ENCODE measurements at places on chromosomes 7 and 10.

- no peak overlapping the region for H3K4me3 ChIP-seq
- H3K36me3 ChIP-seq = peaks cover 3% of the 10 kb centered on the region
- H3K27ac ChIP-seq = no peak overlapping the region
- peaks cover 2% of the 10 kb centered on the region for H3K4me1 ChIP-seq
Observed at GRCh38 chr7:129298268-129298893, 73.6 kb downstream of the AHCYL2 start.

DNA sequence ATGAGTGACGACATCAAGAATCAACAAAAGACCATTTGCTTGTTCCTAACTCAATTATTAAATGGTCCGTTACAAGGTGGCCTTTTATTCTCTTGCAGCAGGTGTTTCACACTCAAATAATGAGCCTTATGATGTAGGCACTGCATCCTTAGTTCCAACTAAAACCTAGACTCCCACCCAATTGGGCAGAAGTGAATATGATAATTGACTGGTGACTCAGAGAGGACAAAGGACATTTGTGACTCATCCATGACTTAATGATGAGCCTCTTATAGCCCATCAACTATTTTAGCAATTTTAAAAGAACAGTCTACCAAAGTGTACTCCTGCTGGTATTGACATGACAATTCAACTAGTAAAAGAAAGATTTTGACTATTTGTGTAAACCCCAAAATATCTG is 1027.8 kb upstream of the PHF14 start:
- no peak overlapping the region for H3K4me3 ChIP-seq
- no peaks in the 10 kb centered on the region for H3K27me3 ChIP-seq
- no peaks in the 10 kb centered on the region for H3K4me1 ChIP-seq
- no peaks in the 10 kb centered on the region for H3K36me3 ChIP-seq
- DNase-seq = no peak

- no peaks in the 10 kb centered on the region for H3K27me3 ChIP-seq
- no peak for DNase-seq
- no peaks in the 10 kb centered on the region for H3K36me3 ChIP-seq
- H3K27ac ChIP-seq = no peak overlapping the region
- H3K4me3 ChIP-seq = no peak overlapping the region
Observed at GRCh38 chr7:46972205-46972604, 609.7 kb downstream of the TNS3 start.

- H3K4me3 ChIP-seq = no peak overlapping the region
- DNase-seq = no peak
- H3K27me3 ChIP-seq = peaks cover 6% of the 10 kb centered on the region
- no peaks in the 10 kb centered on the region for H3K36me3 ChIP-seq
- H3K4me1 ChIP-seq = no peaks in the 10 kb centered on the region
- no peak overlapping the region for H3K27ac ChIP-seq
Observed at GRCh38 chr10:3647074-3647473, 137.9 kb downstream of the KLF6 start.

- H3K27ac ChIP-seq = no peak overlapping the region
- DNase-seq = no peak
- H3K27me3 ChIP-seq = peaks cover 8% of the 10 kb centered on the region
- H3K4me3 ChIP-seq = no peak overlapping the region
- no peaks in the 10 kb centered on the region for H3K4me1 ChIP-seq
Observed at GRCh38 chr7:159157714-159158113, 13.0 kb upstream of the VIPR2 start.

DNA sequence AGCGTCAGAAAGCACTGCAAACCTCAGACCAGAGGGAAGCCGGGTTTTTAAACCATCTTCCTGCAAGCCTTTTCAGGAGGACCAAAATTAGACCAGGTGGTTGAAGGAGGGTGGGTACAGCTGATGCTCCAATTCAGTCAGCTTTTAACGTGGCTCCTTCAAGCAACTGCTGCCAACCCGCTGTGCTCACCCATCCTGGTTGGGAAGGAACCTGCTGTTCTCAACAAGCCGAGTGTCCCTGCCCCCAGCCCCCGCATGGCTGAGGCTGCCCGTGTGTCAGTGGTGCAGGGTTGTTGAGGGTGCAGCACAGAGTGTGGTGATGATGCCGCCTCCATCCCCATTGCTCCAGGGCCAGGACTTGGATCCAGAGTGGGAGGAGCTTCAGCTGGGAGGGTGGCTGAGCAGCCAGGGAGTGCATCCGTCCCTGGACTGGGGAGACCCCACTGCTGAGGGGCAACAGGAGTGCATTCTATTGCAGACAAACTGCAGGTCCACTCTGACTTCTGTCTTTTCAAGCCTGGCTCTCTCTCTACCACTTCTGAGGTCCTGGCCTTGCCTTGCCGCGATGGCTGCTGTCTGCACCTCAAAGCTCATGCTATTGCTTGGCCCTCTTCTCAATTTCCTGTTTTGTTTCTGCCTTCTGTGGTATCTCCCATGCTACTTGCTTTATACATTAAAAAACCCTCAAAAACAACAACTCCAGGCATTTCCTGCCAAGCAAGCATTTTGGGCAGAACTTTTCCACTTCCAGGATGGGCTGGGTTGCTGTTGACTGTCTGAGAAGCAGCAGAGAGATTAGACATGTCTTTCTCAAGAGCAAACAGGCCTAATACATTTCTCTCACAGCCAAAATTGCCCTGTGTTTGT is 134.7 kb downstream of the DNAJB6 start:
- no peak overlapping the region for H3K4me3 ChIP-seq
- peaks cover 16% of the 10 kb centered on the region for H3K36me3 ChIP-seq
- peaks cover 38% of the 10 kb centered on the region for H3K4me1 ChIP-seq
- no peak for DNase-seq

DNA sequence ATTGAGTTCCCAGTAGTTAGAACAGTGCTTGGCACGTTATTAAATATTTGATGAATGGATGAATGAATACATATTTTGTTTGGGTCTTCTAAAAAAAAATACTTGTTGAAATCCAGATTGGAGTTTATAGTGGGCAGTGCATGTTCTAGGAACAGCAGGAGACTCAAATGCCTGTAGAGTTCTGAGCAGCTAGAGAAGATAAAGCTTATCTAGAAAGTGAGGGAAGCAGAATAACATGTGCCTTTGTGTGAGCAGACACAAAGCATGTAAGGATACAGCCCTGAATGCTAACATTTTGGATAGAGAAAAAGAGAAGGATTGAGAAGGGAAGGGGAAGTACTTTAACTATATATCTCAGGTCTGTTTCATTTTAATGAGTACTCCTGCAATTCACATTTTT is 71.9 kb downstream of the SRI start:
- no peaks in the 10 kb centered on the region for H3K4me1 ChIP-seq
- DNase-seq = no peak
- no peak overlapping the region for H3K27ac ChIP-seq
- H3K27me3 ChIP-seq = no peaks in the 10 kb centered on the region
- peaks cover 10% of the 10 kb centered on the region for H3K36me3 ChIP-seq

DNA sequence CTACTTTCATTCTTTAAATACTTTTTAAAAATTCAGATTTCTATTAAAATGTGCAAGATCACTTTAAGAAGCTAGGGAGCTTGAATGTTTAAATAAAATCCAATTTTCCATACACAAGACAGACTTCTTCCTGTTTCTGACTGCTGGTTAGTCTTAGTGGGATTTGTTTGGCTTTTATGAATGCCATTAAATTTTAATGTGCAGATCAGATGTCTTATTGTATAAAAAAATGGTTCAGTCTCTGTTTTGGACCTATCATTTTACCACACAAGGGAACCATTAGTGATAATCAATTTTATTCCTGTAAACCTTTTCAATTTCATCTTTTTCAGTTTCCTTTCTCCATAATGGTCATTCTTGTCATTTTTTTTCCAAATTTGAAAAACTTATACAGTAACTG is 63.2 kb downstream of the VCL start:
- peaks cover 41% of the 10 kb centered on the region for H3K4me1 ChIP-seq
- H3K27me3 ChIP-seq = no peaks in the 10 kb centered on the region
- H3K27ac ChIP-seq = no peak overlapping the region
- peaks cover 23% of the 10 kb centered on the region for H3K36me3 ChIP-seq

GRCh38 chr7:86790383-86790782 is 146.7 kb downstream of the GRM3 start:
- no peaks in the 10 kb centered on the region for H3K4me1 ChIP-seq
- H3K27ac ChIP-seq = no peak overlapping the region
- no peaks in the 10 kb centered on the region for H3K27me3 ChIP-seq
- no peak for DNase-seq
- no peak overlapping the region for H3K4me3 ChIP-seq

DNA sequence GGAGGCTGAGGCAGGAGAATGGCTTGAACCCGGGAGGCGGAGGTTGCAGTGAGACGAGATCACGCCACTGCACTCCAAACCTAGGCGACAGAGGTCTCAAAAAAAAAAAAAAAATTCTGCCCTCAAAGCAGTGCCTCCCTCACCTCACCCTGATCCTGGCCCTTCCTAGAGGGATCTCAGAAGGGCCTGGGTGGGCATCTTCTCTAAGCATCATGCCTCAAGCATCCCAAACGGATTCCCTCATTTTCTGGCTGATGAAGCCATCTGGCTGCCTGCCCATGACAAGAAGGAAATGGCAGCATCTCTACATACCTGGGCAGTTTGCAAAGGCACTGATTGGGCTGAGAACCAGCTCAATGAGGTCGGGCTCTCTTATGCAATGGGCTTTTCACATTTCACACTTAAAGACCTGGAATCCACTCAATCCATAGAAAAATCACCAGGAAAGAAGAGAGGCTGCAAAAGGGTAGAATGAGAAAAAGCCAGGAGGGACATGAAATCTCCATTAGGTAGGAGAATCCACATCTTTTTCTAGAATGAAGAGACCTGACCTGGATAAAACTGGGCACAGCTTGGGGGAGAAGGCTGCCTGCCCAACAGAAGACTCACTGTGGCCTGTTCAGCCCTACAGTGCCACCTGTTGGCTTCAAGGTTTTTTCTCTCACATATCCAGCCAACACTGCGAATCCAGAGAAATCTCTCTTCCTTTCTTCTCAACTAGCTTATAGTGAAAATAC is 48.1 kb downstream of the PDLIM1 start:
- no peak overlapping the region for H3K4me3 ChIP-seq
- no peak overlapping the region for H3K27ac ChIP-seq
- peaks cover 40% of the 10 kb centered on the region for H3K27me3 ChIP-seq

- no peak overlapping the region for H3K4me3 ChIP-seq
- H3K27ac ChIP-seq = no peak overlapping the region
- H3K4me1 ChIP-seq = peaks cover 45% of the 10 kb centered on the region
- peak; percentile 39 for DNase-seq
- H3K36me3 ChIP-seq = no peaks in the 10 kb centered on the region
Observed at GRCh38 chr10:117165538-117166417, 27.7 kb upstream of the VAX1 start.

- H3K27ac ChIP-seq = no peak overlapping the region
- peaks cover 69% of the 10 kb centered on the region for H3K36me3 ChIP-seq
- peaks cover 12% of the 10 kb centered on the region for H3K4me1 ChIP-seq
- H3K4me3 ChIP-seq = no peak overlapping the region
- no peaks in the 10 kb centered on the region for H3K27me3 ChIP-seq
Observed at GRCh38 chr7:1497293-1497927, 6.8 kb downstream of the INTS1 start.

- no peak overlapping the region for H3K4me3 ChIP-seq
- no peak overlapping the region for H3K27ac ChIP-seq
- no peaks in the 10 kb centered on the region for H3K36me3 ChIP-seq
- H3K27me3 ChIP-seq = peaks cover 31% of the 10 kb centered on the region
- no peak for DNase-seq
Observed at GRCh38 chr10:77716458-77717317, 79.1 kb upstream of the KCNMA1 start.

- H3K4me3 ChIP-seq = no peak overlapping the region
- DNase-seq = no peak
- H3K27me3 ChIP-seq = peaks cover 85% of the 10 kb centered on the region
- H3K4me1 ChIP-seq = peaks cover 19% of the 10 kb centered on the region
- no peak overlapping the region for H3K27ac ChIP-seq
Observed at GRCh38 chr10:112957640-112958092, 7.6 kb downstream of the TCF7L2 start.

GRCh38 chr7:157685430-157686284 is 348.9 kb downstream of the DNAJB6 start:
- no peak overlapping the region for H3K27ac ChIP-seq
- DNase-seq = peak; percentile 28
- H3K27me3 ChIP-seq = peaks cover 78% of the 10 kb centered on the region
- no peak overlapping the region for H3K4me3 ChIP-seq

- H3K27ac ChIP-seq = no peak overlapping the region
- H3K4me3 ChIP-seq = no peak overlapping the region
- DNase-seq = no peak
- peaks cover 6% of the 10 kb centered on the region for H3K36me3 ChIP-seq
Observed at GRCh38 chr7:961546-962400, 7.3 kb upstream of the ADAP1 start.

DNA sequence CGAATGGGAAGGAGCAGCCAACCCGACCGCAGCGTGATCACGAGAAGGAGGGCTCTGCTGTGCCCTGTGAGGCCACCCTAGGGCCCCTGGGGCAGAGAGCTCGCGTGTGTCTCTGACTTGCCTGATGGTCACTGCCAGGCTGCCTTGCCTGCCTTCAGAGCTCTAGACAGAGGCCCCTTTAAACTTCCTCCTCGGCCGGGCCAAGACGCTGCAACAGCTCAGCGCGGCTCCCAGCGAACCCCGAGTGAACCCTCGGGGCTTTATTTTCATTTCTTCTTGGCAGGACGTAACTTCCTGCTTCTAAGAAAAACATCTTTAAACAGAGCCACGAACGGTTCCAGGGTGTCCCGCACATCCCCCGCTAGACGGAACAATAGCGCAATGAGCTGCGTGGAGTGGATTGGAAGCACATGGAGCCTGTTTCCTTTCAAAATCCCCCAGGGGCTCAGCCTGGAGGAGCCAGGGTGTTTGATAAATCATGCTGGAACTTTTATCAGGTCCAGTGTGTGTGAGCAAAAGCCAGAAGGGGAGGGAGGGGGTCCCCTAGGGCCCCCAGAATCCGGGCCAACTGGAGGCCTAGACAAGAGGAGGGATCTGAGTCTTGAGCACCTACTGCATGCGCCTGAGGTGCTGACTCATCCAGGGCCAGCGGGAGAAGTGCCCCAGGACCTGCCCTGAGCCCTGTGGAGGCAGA is 134.1 kb upstream of the GDF10 start:
- H3K27me3 ChIP-seq = no peaks in the 10 kb centered on the region
- H3K4me1 ChIP-seq = peaks cover 35% of the 10 kb centered on the region
- DNase-seq = peak; percentile 71
- peak overlapping the region; percentile 67 for H3K4me3 ChIP-seq
- no peaks in the 10 kb centered on the region for H3K36me3 ChIP-seq
- H3K27ac ChIP-seq = peak overlapping the region; percentile 90

DNA sequence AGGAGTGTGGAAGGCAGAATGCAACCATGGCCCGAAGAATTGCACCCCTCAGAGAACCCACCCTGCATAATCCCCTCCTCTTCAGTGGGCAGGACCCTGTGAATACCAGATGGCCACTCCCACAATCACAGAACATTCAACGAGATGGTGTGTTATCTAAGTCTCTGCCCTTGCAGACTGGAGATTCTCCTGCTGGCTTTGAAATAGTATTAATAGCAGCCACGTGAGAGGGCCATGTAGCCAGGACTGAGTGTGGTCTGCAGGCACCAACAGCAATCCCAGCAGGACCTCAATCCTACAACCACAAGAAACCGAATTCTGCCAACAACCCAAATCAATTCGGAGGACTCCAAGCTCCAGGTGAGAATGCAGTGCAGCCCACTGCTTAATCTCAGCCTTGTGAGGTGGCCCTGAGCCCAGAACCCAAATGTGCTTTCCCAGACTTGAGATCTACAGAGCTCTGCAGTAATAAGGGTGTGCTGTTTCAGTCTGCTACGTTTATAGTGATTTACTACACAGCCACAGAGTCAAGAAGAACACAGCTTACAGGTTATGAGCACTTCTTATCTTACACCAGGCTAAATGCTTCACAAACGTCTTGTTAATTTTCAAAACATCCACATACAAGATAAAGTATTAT is 72.1 kb downstream of the VOPP1 start:
- DNase-seq = no peak
- H3K27me3 ChIP-seq = no peaks in the 10 kb centered on the region
- no peak overlapping the region for H3K27ac ChIP-seq
- H3K4me1 ChIP-seq = peaks cover 65% of the 10 kb centered on the region

- peaks cover 74% of the 10 kb centered on the region for H3K4me1 ChIP-seq
- H3K27me3 ChIP-seq = no peaks in the 10 kb centered on the region
- DNase-seq = no peak
- H3K27ac ChIP-seq = peak overlapping the region; percentile 20
Observed at GRCh38 chr7:127382301-127383085, 10.0 kb downstream of the ZNF800 start.

Data from activated T-cell treated with anti-CD3 and anti-CD28 coated beads, Interleukin-2, amount 50 U/mL, for 24 hours (primary cell).